Transverse colon (tissue), 4 donors: ENCODE measurements at places on chromosomes 12 and 14.

DNA sequence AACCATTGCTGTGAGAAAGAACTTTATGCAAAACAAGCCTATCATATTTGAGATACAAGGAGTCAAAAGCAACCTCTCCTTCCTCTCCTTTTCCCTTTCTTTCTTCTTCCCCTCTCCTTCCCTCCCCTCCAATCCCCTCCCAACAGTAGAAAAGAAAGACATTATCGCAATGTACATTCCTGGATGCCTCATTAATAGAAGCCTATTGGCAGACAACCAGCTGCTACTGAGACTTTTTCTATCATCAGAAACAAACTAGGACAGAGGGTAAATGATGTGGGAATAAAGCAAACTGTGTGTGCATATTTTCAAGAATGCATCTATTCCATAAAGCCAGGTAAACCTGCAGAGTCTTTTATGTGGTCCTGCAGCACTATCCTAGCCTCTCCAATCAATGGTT, 237.2 kb downstream of the ITPR2 start:
- H3K4me1 ChIP-seq = no peaks in the 10 kb centered on the region
- no peaks in the 10 kb centered on the region for H3K27me3 ChIP-seq
- no peak overlapping the region for H3K27ac ChIP-seq
- DNase-seq = no peak
- peaks cover 8% of the 10 kb centered on the region for H3K36me3 ChIP-seq
- no peak overlapping the region for H3K4me3 ChIP-seq

DNA sequence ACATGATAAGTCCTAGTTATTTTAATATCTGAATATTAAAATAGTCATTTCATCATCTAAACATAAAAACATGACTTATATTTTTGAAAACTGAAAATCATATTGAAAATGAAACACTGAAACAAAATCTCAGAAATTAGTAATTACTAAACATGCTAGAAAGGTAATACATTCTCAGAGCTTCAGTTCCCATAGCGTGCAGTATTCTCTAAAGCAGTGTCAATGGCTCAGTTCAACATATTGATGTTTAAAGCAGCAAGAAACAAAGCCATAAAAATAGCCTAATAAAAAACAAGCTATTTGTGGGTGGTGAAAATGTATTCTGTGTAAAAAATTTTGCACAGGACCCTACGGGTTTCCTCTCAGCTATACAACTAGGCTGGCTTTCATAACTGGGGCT, 1337.4 kb downstream of the FSCB start:
- H3K4me1 ChIP-seq = peaks cover 16% of the 10 kb centered on the region
- no peaks in the 10 kb centered on the region for H3K27me3 ChIP-seq
- H3K4me3 ChIP-seq = no peak overlapping the region
- no peak for DNase-seq
- no peaks in the 10 kb centered on the region for H3K36me3 ChIP-seq

DNA sequence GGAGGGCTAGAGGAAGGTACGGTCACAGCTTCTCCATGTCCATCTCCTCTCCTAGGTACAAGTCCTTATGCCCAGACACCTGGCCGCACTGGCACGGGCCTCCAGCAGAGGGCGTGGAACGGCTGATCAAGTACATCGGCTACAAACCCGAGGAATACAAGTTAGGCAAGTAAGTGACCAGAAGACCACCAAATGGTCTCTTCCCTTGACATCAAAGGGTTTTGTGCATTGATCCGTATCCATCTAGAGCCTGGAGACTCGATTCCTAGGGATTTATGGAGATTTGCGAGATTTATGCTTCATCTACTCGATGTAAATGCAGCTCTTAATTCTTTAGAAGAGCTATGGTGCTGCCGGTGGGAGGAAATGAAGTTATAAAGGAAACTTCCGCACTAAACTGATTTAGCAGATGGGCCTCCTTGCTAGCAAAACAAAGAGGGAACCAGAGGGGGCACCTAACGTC, 44.2 kb downstream of the KCTD10 start:
- peaks cover 5% of the 10 kb centered on the region for H3K4me1 ChIP-seq
- peak; percentile 94 for DNase-seq
- no peaks in the 10 kb centered on the region for H3K36me3 ChIP-seq
- no peak overlapping the region for H3K4me3 ChIP-seq
- no peaks in the 10 kb centered on the region for H3K27me3 ChIP-seq
- no peak overlapping the region for H3K27ac ChIP-seq

GRCh38 chr12:100141666-100141997, 1.0 kb downstream of the BLTP3B start:
- H3K27me3 ChIP-seq = no peaks in the 10 kb centered on the region
- H3K36me3 ChIP-seq = no peaks in the 10 kb centered on the region
- DNase-seq = no peak
- peak overlapping the region; percentile 74 for H3K4me3 ChIP-seq
- peaks cover 49% of the 10 kb centered on the region for H3K4me1 ChIP-seq

DNA sequence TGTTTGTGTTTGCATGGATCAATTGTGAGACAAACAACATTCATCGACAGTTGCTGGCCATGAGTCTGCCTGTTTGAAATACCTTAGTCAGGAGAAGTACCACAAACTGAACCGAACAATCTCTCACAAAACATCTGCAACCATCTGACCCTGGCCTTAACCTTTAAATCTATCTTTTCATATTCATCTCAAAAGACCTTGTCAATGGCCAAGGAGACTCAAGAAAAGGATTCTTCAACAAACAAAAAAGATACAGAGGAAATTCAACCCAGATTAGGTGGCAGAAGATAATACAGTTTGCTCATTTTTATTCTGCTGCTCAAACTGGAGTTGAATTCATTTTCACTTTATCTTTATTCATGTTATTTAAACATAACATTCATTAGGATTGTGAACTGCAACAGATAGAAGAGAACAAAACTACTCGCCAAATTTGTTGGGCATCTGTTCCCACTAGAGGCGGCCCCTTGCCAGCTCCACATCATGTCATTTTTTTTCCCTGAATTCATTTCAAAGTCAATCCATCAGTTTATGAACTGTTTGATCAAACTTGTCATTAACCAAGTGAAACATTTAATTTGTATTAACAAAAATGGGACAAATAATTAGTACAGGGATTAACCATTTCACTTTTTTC, 152.3 kb upstream of the OTX2 start:
- H3K36me3 ChIP-seq = no peaks in the 10 kb centered on the region
- DNase-seq = no peak
- H3K4me1 ChIP-seq = no peaks in the 10 kb centered on the region
- H3K4me3 ChIP-seq = no peak overlapping the region
- H3K27ac ChIP-seq = no peak overlapping the region

DNA sequence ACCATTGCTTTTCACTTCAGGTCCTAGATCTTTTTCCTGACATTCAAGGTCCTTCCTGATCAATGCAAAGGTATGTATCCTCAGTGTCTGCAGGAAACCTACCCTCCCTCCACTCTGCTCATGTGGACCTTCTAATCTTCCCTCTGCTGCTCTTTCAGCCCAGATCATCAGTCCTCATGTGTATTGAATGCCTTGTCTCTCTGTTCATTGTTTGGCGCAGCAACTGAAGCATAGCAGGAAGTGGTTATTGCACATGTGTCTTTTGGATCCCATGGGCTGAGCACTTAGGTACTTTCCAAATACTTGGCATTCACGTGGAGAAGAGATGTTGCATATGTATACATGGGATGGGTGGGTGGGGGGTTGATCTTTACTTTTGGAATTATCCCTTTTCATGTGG, 4.3 kb upstream of the NIN start:
- H3K4me1 ChIP-seq = peaks cover 5% of the 10 kb centered on the region
- no peak overlapping the region for H3K4me3 ChIP-seq
- H3K27me3 ChIP-seq = no peaks in the 10 kb centered on the region
- H3K27ac ChIP-seq = no peak overlapping the region
- H3K36me3 ChIP-seq = no peaks in the 10 kb centered on the region

DNA sequence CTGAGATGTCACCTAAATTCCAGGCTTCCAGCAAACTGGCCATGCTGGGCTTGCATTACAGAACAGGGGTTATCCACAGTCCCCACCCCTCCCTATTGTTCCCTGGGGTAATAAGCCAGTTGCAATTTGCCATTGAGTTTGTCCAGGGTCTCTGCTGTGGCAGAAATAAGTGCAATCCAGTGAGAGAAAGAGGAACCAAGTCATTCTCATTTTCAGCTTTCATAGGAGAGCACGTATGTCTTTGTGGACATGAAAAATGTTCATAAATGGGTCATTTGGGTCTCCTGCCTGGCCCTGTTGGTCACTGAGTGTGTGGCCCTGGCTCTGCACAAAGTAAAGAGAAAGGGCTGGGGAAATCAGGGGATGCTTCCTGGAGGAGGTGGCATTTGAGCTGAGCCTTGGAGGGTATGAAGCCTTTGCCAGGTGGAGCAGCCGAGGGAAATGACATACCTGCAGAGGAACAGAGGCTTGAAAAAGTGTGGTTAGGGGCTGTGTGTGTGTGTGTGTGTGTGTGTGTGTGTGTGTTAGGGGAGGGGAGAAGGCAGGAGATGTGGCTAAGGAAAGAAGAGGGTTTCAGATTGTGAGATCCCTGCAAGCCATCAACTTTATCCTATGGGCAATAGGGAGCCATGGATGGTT, 29.3 kb downstream of the CMKLR1 start:
- DNase-seq = no peak
- no peak overlapping the region for H3K4me3 ChIP-seq
- H3K4me1 ChIP-seq = peaks cover 11% of the 10 kb centered on the region
- no peaks in the 10 kb centered on the region for H3K36me3 ChIP-seq
